ENCODE measurements at places on chromosomes 4 and X.

GRCh38 chr4:71186566-71187403, 152.0 kb upstream of the SLC4A4 start:
- DNase-seq, result peak; percentile 36

GRCh38 chr4:75308049-75308448, 206.2 kb downstream of the RCHY1 start:
- DNase-seq, result no peak

DNA sequence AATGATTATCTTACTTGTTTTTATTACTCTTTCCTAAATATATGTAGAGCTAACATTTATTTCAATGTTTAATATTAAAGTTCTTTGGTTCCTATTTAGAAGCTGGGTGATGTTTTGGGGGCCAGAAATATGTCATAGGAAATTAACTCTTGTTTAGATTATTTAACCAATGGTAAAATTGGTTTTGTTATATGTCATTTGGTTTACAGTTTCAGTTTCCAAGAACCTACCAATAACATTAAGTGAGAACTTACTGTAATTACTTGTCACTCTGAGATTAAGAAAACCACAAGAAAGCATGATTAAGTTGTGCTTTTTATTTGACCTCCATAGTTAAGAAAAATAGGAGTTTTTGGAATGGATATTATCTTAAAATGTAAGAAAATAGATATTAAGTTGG, 121.2 kb downstream of the NDST3 start:
- no peak for DNase-seq

DNA sequence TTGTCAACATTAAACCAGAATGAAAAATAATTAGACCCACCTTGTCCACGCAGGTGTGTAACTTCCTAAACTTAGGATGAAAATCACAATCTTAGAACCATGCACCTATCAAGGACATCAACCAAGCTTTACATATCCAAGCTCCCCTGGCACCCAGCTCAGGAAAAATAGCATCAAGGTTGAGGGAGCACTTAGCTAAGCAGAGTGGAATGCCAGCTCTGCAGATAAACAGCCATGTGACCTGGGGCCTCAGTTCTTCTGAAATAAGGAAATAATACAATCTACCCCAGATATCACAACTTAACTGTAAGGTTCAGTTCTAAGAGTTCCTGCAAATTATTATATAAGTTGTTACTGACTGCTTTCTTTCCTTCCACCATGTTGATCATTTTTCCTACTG, 64.7 kb downstream of the DHX15 start:
- DNase-seq, result no peak

- DNase-seq, result no peak
Observed at GRCh38 chr4:159410076-159410777, 307.3 kb downstream of the RAPGEF2 start.

- DNase-seq, result no peak
Observed at GRCh38 chr4:69194166-69194565, 20.4 kb downstream of the UGT2B11 start.

GRCh38 chrX:97616883-97617530, 733.3 kb downstream of the RPA4 start:
- DNase-seq, result peak; percentile 78

DNA sequence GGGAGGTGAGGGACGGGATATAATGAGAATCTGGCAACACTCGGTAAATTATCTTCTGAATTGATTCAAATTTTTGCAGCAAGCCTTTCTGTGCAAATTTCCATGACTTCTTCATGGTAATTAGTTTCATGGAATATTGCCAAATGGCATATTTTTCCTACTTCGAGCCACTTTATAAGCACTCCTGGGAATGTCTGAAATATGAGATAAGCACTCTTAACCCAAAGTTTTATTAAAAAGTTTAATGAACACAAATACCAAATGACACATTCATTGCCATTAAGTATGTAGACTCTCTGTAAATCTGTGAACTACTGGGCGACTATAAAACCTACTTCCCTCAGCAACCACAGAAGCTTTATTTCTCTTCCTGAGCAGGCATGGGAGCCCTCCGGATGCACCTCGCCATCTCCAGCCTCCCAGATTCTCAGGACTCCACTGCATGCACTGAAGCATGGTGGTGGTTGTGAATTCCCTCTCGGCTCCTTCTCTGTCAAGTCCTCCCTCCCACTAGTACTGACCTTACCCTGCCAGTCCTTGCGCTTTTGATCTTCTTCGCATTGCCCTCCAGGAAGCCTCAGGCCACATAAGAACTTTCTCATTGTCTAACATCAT, 154.4 kb upstream of the RPL34 start:
- no peak for DNase-seq
